ENCODE measurements at places on chromosomes 13 and 19. TPM values are rescaled to one million over a fixed set of nuclear protein-coding genes. Genes with fewer than 3 reads are reported as not detected.

Gene RETN
- not detected for total RNA-seq

Gene RPL28
- total RNA-seq = 656 TPM

Gene SERPINE3
- total RNA-seq = not detected

Gene RANBP3
- total RNA-seq = 50.0 TPM

Gene PALM
- total RNA-seq = 12.2 TPM

Gene TNNI3
- 9.4 TPM for total RNA-seq

Gene KCTD4
- not detected for total RNA-seq

Gene SIGLEC6
- 0.20 TPM for total RNA-seq

Gene ATP7B
- 1.4 TPM for total RNA-seq

Gene ZNF135
- total RNA-seq = 0.87 TPM

Gene STRN4
- 34.6 TPM for total RNA-seq

Gene OR7D2
- total RNA-seq = not detected

Gene GRIK5
- total RNA-seq = 0.50 TPM

Gene TRPM4
- total RNA-seq = 17.2 TPM

Gene SPC24
- 0.71 TPM for total RNA-seq

Gene ZNF880
- 8.3 TPM for total RNA-seq

Gene ZNF808
- 7.7 TPM for total RNA-seq

Gene CRLF1
- 13.9 TPM for total RNA-seq

Gene HSD17B14
- total RNA-seq = 0.94 TPM

Gene ZNF44
- 2.9 TPM for total RNA-seq

Gene MYH14
- total RNA-seq = 174 TPM

Gene AMER2
- total RNA-seq = 0.04 TPM

Gene OR4F17
- not detected for total RNA-seq

Gene SPACA4
- not detected for total RNA-seq

Gene RPS15
- total RNA-seq = 697 TPM

Measured in psoas muscle (tissue), 8 donors.